ENCODE measurements at places on chromosomes 3 and 15. TPM values are rescaled to one million over a fixed set of nuclear protein-coding genes. Genes with fewer than 3 reads are reported as not detected.

Gene GPR176
- 2.4 TPM for polyA plus RNA-seq

Gene LIPH
- polyA plus RNA-seq: 0.28 TPM

Gene GOLGA8M
- polyA plus RNA-seq: not detected

Gene PLA2G4D
- 0.35 TPM for polyA plus RNA-seq

Gene SAMMSON
- not detected for polyA plus RNA-seq

Gene SEMA4B
- 1.6 TPM for polyA plus RNA-seq

Gene KY
- polyA plus RNA-seq: 3.0 TPM

Gene RYR3
- 3.8 TPM for polyA plus RNA-seq

Gene ADCY5
- polyA plus RNA-seq: 0.21 TPM

Gene CCDC191
- polyA plus RNA-seq: 10.9 TPM

Gene DNAH12
- polyA plus RNA-seq: 0.77 TPM

Gene EHD4
- 5.6 TPM for polyA plus RNA-seq

Gene RASL12
- not detected for polyA plus RNA-seq

Gene BSN
- 1.5 TPM for polyA plus RNA-seq

Gene USP50
- 18.8 TPM for polyA plus RNA-seq

Gene BFSP2
- polyA plus RNA-seq: not detected

Gene EXD1
- polyA plus RNA-seq: 0.78 TPM

Gene ZWILCH
- polyA plus RNA-seq: 52.3 TPM

Gene ECE2
- 3.1 TPM for polyA plus RNA-seq

Gene RPL22L1
- polyA plus RNA-seq: 95.0 TPM

Gene ZNF774
- 2.7 TPM for polyA plus RNA-seq

Gene PATL2
- not detected for polyA plus RNA-seq

Gene GADL1
- polyA plus RNA-seq: not detected

Gene GPR149
- polyA plus RNA-seq: not detected

Gene TRH
- polyA plus RNA-seq: not detected

Gene ADAMTS7
- not detected for polyA plus RNA-seq

Gene MOBP
- 2.7 TPM for polyA plus RNA-seq

Gene SV2B
- polyA plus RNA-seq: 2.0 TPM

Gene ARGFX
- polyA plus RNA-seq: not detected

Gene CPNE9
- polyA plus RNA-seq: 12.5 TPM

Gene WDR93
- 0.39 TPM for polyA plus RNA-seq

Gene UQCRC1
- 241 TPM for polyA plus RNA-seq

Gene FGD5
- 0.09 TPM for polyA plus RNA-seq

Gene SCG5
- 790 TPM for polyA plus RNA-seq

Gene FGF7
- polyA plus RNA-seq: 2.0 TPM

Gene ALDH1A2
- not detected for polyA plus RNA-seq

Gene ZCWPW2
- polyA plus RNA-seq: 4.8 TPM

Gene NR2E3
- polyA plus RNA-seq: 1.5 TPM

Gene CHRM5
- polyA plus RNA-seq: not detected

Gene OSBPL10
- polyA plus RNA-seq: 1.7 TPM

Gene IQCB1
- 19.2 TPM for polyA plus RNA-seq

Gene IL5RA
- not detected for polyA plus RNA-seq

Gene RAB7A
- 153 TPM for polyA plus RNA-seq

Gene FOXL2NB
- polyA plus RNA-seq: not detected

Gene DMXL2
- 68.6 TPM for polyA plus RNA-seq

Gene CFAP91
- polyA plus RNA-seq: 17.1 TPM
